COLO829 (cell line): ENCODE measurements at places on chromosomes 7 and 10.

GRCh38 chr10:102988404-102989314 lies 70.6 kb downstream of the CNNM2 start:
- no peak for DNase-seq

DNA sequence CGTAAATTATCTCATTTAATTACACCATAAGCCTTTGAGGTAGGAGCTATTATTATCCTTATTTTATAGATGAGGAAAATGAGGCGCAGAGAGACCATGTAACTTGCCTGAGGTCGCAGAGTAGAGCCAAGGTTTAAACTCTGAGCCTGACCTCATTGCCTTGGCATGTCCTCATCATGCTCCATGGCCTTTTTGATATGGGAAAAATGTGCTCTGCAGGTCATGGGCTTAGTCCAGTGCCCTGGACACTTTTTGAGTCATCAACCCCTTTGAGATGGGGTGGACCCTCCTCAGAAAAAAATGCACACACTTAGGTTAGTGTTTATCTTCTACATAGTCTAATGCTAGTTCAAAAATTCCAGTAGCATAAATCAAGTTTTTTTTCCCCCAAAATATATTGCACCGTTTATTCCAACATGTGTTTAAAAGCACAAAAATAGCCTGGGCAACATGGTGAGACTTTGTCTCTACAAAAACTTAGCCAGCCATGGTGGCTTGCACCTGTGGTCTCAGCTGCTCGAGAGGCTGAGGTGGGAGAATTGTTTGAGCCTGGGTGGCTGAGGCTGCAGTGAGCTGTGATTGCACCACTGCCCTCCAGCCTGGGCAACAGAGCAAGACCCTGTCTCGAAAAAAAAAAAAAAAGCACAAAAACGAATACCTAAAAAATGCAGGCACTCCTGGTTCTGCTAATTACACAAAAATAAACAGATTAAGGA lies 28.6 kb upstream of the TMEM178B start:
- DNase-seq = no peak

DNA sequence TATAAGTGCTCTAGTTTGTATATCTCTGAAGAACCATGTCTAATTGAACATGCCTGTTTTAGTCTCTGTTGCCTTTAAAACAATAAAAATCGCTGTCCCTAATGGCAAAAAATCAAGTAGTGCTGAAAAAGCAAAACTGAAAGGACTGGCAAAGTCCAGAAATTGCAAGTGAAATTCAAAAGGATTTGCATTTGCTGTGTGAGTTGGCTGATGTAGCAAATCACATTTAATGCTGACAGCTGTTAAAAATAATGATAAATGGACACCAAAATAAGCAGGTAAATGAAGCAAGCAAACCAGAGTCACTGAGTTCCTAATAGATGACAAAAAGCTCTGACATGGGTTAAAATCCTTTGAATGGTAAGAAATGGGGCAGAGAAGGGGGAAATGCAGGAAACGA lies 874.1 kb downstream of the GRM8 start:
- no peak for DNase-seq

- no peak for DNase-seq
These were observed 30.4 kb upstream of the ADD3 start for GRCh38 chr10:109977382-109977806.

DNA sequence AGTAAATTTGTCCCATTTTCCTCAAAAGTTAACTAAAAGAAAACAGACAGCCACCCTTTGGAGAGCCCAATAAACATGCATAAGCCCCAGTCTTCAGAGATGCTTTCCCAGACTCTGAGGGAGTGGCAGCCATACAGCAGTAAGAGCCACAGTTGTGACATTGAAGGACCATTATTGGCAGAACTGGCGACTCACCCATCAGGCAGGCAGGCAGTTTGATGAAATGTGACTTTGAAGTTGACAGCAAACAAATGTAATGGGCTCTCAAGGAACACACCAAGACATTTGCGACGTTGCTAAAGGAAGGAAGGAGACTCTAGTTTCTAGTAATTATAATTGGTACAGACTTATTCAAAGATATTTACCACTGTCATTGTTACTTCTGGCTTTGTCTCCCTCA lies 287.5 kb upstream of the PHYHIPL start:
- no peak for DNase-seq

DNA sequence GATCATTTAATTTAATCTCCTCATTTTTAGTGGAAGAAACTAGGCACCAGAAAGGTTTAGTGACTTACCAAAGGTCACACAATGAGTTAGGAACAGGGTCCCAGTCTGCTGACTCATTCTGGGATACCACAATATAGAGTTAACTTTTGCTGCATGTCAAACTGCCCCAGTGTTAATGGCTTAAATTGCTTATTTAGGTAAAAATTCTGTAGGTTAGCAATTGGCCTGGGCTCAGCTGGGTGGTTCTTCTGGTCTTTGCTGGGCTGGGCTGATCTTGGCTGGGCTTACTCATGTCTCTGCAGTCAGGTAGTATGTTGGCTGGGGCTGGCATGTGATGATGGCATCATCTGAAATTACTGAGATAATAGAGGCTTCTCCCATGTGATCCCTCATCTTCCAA lies 111.6 kb downstream of the EMX2 start:
- DNase-seq = no peak

DNA sequence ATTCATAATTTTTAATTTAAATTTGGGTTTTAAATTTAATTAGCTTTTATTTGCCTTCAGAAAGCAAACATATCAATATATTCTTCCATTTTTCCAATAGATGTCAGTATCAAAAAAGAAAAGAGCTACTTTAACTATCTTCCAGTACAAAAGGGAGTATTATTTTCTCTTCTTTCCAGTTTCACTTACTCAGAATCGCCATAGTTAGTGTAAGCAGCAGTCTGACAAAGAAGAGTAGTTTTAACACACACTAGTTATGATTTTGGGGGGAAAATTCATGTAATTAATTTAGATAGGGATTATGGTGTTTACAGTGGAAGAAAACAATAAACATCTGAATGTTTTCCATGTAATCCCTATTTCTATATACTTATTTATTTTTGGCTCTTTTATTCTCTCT lies 272.6 kb upstream of the DGKB start:
- no peak for DNase-seq

DNA sequence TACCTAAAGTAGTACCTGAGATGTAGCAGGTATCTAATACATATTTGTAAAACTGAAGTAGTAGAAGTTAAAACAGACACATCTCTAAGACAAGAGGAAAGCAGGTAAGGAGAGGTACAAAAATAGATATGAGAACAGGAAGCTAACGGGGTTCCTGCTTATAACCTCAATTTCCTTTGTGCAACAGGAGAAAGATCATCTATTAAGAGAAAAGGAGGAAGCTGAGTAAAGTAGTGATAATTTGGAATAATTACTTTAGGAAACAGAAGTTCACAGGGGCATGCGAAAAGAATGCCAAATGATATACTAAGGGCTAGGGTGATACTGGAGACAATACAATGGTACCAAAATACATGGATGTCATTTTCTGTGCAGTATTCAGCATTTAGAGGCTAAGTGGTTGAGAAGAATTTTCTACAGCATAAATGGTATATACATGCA lies 108.7 kb downstream of the NRBF2 start:
- no peak for DNase-seq

- peak; percentile 79 for DNase-seq
These were observed 17.9 kb downstream of the EBF3 start for GRCh38 chr10:129945941-129946760.

DNA sequence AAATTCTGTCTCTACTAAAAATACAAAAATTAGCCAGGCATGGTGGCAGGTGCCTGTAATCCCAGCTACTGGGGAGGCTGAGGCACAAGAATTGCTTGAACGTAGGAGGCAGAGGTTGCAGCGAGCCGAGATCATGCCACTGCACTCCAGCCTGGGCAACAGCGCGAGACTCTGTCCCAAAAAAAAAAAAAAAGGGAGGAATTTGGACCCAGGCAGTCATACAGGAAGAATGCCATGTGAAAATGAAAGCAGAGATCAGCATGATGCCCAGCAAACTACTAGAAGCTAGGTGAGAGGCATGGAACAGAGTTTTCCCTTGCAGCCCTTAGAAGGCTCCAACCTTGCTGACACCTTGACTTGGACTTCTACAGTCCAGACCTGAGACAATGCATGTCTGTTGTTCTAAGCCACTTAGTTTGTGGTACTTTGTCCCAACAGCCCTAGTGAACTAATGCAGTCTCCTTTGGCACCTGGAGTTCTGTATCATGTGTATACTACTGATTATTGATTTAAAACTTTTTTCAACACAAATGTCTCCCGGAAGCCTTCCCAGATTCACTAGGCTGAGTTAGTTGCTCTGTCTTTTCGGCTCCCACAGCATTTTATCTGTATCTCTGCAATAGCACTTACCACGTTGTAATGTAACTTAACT lies 10.2 kb upstream of the BAG3 start:
- no peak for DNase-seq

GRCh38 chr10:15378569-15378968 lies 7.5 kb upstream of the FAM171A1 start:
- DNase-seq = no peak

- DNase-seq = no peak
These were observed 3.1 kb downstream of the EN2 start for GRCh38 chr7:155460926-155461613.

GRCh38 chr7:119935418-119936025 lies 337.5 kb upstream of the KCND2 start:
- DNase-seq = peak; percentile 15

DNA sequence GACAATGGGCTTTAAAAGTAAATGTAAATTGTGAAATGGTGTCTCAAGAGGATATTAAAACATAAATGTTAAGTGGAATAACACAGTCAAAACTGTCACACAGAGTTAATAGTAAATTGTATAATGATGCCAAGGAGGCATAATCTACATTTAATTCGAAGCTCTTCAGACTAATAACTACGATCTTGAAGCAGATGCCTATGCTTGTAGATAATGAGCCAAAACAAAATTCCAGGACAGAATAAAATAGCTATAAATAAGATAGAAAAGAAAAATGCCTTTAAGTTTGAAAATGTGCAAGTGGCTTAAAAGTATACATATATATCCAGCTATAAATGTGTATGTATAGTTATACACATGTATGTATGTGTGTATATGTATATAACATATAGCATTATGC lies 17.5 kb downstream of the TWIST1 start:
- DNase-seq = no peak

GRCh38 chr7:77644774-77645173 lies 51.5 kb upstream of the RSBN1L start:
- DNase-seq = no peak

DNA sequence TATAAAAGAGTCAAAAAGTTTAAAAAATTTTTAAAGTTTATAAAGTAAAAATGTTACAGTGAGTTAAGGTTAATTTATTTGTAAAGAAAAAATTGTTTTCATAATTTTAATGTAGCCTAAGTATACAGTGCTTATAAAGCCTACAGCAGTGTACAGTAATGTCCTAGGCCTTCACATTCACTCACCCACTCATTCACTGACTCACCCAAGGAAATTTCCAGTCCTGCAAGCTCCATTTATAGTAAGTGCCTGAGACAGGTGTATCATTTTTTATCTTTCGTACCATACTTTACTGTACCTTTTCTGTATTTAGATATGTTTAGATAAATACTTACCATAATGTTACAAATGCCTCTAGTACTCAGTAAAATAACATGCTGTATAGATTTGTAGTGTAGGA lies 269.7 kb upstream of the PHF14 start:
- no peak for DNase-seq

DNA sequence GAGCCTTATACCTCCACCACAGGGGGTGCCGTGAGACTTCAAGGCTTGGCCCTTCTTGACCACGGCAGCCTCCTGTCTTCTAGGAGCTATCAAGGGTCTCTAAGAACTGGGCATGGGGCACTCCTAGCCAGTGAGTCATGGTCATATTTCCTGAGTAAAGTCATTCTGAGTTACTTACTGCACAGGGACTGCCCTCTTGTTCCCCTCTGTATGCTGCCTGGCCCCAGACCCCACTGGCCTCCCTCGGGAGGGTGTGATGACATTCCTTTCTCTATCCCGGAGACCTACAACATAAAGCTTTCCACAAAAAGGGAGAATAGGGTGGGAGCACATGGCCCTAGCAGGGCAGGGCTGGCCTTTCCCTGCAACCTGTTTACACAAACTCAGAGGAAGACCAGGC lies 21.4 kb downstream of the DPCD start:
- no peak for DNase-seq

DNA sequence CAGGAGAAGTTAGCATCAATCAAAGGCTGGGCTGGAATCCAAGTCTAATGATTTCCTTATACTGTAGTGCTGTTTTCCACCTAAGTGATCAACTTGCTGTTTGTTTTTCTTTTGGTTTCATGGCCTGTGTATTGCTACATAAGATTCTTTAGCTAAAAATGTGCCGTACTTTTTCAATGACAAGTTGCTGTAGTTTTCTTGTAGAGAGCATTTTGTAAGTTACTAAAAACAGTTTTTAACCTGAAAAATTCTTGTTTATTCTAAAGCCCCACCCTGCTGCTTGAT lies 1.3 kb downstream of the HELLS start:
- no peak for DNase-seq

DNA sequence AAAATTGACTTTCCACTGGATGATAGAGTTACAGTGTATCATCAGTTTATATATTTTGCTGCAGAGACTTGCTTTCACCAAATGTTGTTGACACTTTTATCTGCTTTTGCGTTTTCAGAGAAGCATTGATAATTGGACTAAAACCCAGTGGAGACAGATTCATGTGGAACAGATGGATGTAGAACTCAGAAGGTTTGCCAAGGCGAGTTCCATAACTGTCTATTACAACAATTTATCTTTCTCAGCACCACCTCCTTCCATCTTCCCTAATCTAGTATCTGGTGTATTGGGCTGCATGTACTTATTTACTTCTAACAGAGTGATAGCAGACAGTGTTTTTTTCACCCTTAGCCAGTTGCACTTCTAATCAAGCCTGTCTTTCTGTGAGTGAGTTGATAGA lies 73.3 kb downstream of the DNAH11 start:
- no peak for DNase-seq

GRCh38 chr10:89887406-89887805 lies 186.0 kb downstream of the KIF20B start:
- DNase-seq = no peak

DNA sequence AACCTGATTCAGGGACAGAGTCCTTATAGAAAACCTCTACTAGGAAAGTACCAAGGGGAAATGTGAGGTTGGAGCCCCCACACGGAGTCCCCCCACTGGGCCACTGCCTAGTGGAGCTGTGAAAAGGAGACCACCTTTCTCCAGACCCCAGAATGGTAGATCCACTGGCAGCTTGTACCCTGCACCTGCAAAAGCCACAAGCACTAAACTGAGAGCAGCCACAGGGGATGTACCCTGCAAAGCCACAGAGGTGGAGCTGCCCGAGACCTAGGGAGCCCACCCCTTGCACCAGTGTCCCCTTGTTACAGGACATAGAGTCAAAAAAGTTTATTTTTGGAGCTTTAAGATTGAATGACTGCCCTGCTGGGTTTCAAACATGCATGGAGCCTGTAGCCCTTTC lies 87.2 kb upstream of the KCNMA1 start:
- no peak for DNase-seq

DNA sequence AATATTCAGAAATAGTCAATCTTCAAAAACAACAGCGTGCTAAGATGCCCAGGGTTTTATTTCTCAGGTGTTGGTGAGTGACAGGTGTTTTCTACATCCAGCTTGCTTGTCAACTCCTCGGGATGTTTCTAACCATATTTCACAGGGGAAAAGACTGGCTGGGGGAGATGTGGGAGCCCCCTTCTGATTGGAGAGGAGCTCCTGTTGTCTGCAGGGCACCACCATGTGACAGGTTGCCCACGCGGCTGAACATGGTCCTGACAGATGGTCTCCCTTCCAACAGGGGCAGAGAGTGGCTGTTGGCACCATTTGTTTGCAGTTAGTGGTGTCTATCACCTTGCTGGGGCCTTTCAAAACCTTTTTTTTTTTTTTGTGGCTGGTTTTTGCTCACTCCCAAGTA lies 16.5 kb upstream of the GPR26 start:
- DNase-seq = no peak

- no peak for DNase-seq
These were observed 10.7 kb downstream of the NOS3 start for GRCh38 chr7:151001546-151001945.
